ENCODE measurements at places on chromosomes 1 and 21.

GRCh38 chr1:170881268-170882265 lies 53.8 kb upstream of the MROH9 start:
- DNase-seq = no peak

GRCh38 chr1:92817137-92817697 lies 14.6 kb upstream of the RPL5 start:
- DNase-seq = no peak

- DNase-seq = no peak
Observed at GRCh38 chr21:39009587-39010225, 173.5 kb downstream of the PSMG1 start.

GRCh38 chr1:100523038-100523652 lies 14.8 kb upstream of the GPR88 start:
- no peak for DNase-seq

- DNase-seq = no peak
Observed at GRCh38 chr1:238187575-238187949, 296.8 kb upstream of the ZP4 start.

DNA sequence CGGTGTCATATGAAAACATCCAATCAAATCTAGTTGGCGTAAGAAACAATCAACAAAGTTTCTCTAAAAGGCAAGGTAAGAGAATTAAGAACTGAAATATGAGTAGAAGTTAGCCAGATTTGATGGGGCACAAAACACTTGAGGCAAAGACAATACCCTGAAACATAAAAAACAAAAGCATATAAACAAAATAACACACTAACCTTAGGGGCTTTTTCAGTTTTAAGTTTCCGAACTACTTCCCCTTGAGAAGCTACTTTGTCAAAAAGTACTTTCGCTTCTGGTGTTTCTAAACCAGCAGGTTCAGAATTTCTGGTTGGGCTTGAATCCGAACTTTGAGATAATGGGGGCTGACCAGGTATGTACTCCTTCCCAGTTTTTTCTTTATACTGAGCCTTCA lies 57.9 kb downstream of the EPRS1 start:
- DNase-seq = no peak

DNA sequence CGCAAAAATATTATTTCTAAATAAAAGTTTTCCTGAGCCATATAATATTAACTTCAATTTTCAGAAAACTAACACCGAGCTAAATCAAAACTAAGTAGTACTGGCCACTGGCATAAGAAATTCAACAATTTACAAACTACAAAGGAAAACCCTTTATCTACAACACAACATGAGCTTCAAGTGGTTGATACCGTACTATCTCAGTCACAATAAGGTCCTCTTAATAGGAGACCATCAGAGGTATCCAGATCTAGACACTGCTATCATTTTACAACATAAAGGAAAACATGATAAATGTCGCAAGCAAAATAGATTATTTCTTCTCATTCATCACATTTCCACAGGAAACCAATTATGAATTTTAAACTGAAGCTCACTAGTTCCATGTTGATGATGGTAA lies 39.5 kb downstream of the GATAD2B start:
- DNase-seq = no peak

DNA sequence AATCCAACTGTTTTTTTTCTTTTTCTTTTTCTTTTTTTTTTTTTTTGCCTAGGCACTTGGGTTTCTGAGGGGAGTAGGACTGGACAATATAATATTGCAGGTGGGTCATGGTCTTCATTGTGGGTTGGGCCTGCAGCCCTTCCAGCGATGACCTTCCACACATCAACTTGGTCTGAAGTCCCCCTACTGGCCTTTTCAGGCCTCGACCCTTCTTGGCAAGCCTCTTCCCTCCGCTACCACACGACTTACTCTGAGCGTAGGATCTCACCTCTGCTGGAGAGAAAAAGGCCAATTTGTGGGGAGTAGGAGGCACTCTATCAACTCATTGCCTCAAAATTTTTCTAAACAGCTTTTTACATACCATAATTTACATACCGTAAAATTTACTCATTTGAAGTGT lies 51.1 kb upstream of the GRIK3 start:
- DNase-seq = no peak

- no peak for DNase-seq
Observed at GRCh38 chr1:28171246-28171645, 5.2 kb downstream of the PTAFR start.

DNA sequence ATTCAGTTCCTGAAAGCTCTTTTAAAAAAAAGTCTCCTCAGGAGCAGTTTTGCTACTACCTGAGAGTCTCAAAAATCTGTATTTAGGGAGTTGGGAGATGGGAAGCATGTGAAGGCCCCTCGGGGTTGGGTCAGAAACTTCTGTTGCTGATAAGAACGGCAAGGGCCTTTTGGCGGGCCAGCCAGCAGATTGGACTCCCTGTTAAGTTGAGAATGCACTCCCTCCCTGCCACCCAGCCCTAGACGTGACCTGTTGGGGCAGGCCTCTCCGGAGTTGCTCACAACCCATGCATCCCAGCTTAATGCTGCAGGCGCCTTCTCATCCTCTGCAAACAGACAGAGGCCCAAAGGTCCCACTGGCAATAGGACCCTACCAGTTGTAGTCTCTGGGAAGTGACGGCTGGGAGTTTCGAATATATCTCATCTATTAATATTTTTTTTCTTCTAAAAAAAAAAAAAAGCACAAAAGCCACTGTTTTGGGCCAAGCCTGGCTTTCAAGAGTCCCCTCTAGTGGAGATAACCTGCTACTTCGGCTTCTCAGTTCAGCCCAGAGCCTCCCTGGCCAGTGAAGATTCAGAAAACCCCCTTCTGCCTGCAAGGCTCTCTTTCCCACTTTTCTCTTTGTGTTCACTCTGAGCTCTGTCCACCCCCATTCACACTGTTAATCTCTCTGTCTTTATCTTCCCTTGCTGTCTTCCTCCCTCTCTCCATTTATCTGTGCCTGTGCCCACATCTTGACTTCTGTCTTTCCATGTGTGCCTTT lies 5.3 kb downstream of the PLXNA2 start:
- DNase-seq = no peak

DNA sequence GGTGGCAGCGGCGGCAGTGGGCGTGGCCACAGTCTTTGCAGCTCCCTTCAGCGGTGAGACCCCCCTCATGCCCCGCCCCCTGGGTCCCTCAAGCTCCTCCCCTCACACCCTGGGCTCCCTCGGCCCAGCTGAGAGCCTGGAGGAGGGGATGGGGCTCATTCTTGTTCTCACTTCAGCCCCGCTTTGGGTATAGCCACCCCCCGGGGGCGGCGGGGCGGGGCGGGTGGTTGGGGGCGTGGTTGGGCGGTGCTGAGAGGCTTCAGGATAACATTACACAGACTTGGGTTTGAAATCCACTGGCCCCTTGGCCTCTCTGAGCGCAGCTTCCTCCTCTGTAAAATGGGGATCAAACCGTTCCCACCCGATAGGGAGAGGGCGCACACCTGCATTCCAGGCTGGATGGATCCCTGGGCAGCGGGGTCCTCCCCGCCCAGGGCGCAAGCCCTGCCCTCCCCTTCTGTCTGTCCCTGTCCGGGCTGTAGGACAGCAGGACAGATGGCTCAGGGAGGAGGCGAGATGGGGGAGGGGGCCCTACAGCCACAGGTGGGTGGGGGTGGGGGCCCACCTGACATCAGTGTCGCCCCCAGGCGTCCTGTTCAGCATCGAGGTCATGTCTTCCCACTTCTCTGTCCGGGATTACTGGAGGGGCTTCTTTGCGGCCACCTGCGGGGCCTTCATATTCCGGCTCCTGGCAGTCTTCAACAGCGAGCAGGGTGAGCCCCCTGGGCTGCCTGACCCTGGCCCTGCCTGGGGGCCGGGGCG lies 5.1 kb downstream of the CLCNKA start:
- DNase-seq = no peak

Measured in BJ (cell line).